ENCODE measurements at places on chromosomes 5 and 9. TPM values are rescaled to one million over a fixed set of nuclear protein-coding genes. Genes with fewer than 3 reads are reported as not detected.

AIF1L gene
- 0.72 TPM for total RNA-seq

SPRY4 gene
- 23.7 TPM for total RNA-seq

CCNO gene
- total RNA-seq, result 2.6 TPM

OR13C8 gene
- total RNA-seq, result not detected

FAM169A gene
- 0.36 TPM for total RNA-seq

EDIL3 gene
- 45.8 TPM for total RNA-seq

ANKRA2 gene
- total RNA-seq, result 19.5 TPM

PDZD2 gene
- under 0.01 TPM for total RNA-seq

DNA sequence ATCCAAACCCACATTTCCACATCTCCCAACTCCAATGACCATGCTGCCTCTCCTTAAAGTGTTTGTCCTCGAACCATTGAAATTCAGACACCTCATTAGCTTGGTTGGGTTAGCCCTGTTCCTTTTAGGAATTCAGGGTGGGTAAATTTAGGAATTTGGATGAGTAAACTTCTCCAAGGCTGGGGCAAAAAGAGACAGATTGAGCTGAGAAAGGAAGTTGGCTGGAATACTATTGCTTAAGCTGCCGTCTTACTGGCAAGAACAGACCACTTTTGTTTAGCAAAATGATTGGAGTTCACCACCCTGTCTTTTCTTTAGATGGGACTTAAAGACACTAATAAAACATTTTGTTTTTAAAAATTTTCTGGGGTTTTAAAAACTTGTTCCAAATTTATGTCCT lies 143.6 kb upstream of the GDNF start:
- DNase-seq, result peak; percentile 16

- DNase-seq, result peak; percentile 70
Observed at GRCh38 chr5:179393078-179393477, 47.8 kb upstream of the ADAMTS2 start.

GRCh38 chr5:156340893-156341292 lies 13.9 kb downstream of the SGCD start:
- no peak for DNase-seq

DNA sequence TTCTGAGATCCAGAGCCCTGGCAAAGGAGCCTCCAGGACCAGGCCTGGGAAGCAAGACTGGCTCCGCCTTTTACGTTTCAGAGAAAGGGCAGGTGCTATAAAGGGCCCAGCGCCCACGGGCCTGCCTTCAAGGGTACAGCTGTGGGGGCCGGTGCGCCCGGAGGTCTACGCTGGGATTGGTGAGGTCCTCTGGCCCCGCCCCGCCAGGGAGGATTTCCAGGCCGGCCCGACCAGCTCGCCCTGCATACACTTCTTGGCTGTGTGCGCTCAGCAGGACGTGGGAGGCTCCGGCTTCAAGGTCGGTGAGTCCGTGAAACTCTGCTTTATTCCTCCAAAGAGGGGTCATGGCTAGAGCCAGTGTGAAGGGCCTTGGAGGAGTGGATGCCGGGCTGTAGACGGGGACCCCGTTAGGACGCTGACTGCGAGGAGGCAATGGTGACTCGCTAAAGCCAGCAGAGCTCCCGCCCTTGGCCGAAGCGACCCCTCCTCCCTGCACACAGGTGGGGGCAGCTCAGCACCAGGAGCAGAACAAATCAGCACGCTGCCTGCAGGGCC lies at the start of gene CKMT2:
CKMT2 (plus strand) TSS at position 243 of the 555 bp plus-strand sequence. CDS start 17,811 bp downstream, outside the sequence.
- no peak for DNase-seq

- DNase-seq, result no peak
Observed at GRCh38 chr5:156121234-156121633, 205.7 kb upstream of the SGCD start.

DNA sequence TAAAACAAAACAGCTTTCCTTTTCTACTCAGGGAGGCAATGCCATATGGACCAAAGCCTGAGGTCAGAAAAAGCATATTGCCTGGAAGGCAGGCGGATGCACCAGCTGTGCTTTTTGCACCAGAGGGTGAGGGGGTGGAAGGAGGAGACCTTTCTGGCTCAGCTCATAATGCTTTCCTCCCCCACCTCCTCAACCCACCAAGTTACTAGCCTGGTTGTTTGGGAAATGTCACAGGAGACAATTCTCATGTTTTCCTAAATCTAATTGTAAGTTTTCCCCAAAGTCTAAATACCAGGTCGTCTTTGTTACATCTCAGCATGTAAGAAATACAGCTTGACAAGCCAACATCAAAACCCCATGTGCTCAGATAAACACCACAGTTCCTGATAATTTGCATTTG lies 72.6 kb upstream of the DMRTA1 start:
- DNase-seq, result no peak

- peak; percentile 98 for DNase-seq
Observed at GRCh38 chr5:135242021-135242865, 156.8 kb downstream of the MACROH2A1 start.

DNA sequence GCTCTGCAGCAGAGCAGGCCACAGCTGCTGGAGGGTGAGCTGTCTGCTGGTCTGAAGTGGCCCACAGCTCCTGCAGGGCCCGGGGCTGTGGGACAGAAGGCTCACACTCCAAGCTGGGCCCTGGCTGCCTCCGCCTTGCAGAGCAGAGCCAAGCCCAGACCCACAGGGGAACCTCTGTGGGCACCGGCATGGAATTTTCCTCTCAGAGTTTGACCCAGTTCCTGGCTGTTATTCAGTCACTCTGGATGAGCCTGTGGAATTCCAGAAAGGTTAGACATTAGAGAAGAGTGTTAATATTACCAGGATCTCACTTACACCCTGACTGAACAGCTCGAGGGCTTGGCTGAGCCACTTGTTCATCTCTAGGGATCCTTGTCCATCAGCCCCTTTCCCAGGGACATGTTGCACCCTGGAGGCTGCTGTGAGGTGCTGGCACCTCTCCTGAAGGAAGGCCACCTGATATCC lies 17.5 kb downstream of the IL9 start:
- DNase-seq, result peak; percentile 9

GRCh38 chr9:16602494-16602893 lies 268.0 kb downstream of the BNC2 start:
- no peak for DNase-seq

DNA sequence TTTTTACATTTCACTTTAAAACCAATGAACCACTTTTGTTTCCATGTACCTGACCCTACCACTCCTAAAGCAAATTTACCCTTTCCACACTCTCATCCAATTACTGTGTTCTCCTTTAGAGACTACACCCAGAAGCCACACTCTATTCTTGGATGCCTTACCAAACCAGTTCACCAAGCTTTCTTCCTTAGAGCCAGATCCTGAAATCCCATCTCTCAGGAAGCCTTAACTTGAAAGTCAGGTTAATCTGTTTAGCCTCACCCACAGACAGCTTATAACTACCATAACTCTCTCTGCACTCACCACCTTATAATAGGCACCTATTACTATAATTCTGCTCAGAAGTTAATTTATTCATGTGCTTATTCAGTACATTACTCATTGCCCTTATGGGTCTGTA lies 4.3 kb downstream of the CSNK1A1 start:
- DNase-seq, result no peak

- no peak for DNase-seq
Observed at GRCh38 chr5:21221616-21222015, 1233.6 kb upstream of the CDH18 start.

DNA sequence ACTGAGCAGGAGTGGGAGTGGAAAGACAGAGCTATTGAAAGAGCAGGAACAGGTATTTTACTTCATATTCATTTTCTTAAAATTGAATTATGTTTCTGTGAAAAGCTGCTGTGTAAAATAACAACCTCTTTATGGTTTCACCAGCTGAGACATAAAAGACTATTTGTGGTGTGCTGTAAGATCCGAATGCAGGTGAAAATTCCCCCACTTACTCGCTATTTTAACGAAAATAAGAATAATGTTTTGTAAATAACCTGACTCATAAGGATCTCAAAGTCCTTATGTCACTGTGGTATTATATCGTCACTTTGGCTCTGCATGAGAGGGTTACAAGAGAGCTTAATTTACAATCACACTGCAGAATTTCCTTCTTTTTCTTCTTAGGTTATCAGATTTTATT lies 65.3 kb upstream of the NFIB start:
- DNase-seq, result no peak

DNA sequence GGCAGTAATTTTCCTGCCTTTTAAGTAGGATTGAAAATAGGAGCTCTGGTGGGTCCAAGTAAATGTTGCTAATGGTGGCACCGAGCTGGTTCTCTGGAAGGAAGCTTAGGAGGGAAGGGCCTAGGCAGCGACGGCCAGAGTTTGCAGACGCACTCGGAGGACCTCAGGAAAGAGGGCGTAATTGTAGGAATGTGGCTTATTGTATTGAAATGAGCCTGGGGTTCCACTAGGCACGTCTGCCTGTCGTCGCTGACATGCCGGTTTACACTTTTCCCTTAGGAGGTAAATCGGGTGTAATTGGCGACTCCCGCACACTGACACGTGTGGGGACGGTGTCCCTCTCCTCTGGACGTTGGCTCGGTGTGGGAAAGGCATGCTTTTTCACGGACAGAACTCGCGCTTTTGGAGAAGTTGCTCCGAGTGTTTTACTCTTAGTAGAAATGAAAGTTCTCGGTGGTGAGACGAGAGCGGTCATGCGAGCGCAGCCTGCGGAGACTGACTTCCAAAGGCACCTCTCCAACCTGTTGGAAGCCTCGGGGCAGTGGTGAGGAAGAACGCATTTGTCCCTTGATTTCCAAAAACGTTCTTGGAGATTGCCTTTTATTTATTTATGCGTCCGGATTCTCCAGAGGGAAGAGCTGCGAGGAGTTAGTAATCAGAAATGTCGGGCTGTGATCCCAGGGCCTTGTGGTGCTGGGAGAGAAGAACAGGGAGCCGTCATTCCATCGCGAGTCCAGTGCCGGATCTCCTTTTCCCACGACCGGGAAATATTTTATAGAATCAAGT lies 1.3 kb downstream of the NR4A3 start:
- DNase-seq, result peak; percentile 41

DNA sequence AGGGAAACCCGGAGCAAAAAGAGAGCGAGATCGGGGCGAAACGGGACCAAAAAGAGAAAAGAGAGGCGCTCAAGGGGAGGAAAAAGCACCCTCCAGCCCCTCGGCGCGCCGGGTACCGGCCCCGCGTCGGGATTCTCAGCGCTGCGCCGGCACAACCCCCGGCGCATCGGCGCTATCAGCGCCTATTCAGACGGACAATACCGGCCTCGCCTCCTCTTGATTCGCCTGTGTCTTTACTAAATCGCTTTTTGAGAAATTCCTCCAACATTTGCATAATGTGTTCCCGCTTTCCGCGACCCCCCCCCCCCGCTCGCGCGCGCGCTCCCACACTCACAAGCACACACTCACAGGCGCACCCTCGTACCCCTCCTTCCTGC lies 578 bp downstream of the LHX6 start:
- DNase-seq, result no peak

GRCh38 chr9:80208696-80209095 lies 636.9 kb downstream of the TLE4 start:
- no peak for DNase-seq

DNA sequence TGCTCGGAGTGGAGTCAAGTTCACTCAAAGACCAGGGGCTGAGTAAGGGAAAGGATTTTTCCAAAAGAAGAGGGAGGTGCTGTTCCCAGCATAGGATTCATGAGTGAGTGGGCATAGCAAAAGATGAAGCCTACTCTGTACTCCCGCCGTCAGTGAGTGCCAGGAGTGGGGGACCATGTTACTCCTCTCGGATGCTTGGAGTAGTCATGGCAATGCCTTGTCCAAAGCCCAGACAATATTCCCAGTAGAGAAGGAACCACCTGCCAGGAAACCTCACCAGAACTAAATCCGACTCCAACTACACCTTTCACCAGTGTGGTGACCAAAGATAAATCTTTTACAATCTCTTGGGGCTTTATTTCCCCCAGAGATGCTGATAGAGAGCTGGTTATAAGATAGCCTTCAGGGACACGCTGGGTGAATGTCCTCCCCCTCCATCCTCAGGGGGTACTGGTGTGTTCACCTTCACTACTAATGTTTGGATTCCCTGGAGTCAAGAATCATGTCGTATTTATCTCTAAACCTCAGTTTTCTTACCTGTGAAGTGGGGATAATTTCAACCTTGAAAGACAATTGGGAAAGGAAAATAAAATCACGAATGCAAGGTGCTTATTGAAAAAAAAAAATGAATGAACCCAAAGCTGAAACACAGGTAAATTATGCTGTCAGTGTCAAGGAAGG lies 165.2 kb downstream of the NSG2 start:
- no peak for DNase-seq

- no peak for DNase-seq
Observed at GRCh38 chr5:141934099-141934844, 10.6 kb downstream of the DELE1 start.

GRCh38 chr9:123216251-123216797 lies 52.1 kb downstream of the STRBP start:
- no peak for DNase-seq

GRCh38 chr5:127564002-127564769 lies 46.7 kb downstream of the PRRC1 start:
- peak; percentile 48 for DNase-seq

DNA sequence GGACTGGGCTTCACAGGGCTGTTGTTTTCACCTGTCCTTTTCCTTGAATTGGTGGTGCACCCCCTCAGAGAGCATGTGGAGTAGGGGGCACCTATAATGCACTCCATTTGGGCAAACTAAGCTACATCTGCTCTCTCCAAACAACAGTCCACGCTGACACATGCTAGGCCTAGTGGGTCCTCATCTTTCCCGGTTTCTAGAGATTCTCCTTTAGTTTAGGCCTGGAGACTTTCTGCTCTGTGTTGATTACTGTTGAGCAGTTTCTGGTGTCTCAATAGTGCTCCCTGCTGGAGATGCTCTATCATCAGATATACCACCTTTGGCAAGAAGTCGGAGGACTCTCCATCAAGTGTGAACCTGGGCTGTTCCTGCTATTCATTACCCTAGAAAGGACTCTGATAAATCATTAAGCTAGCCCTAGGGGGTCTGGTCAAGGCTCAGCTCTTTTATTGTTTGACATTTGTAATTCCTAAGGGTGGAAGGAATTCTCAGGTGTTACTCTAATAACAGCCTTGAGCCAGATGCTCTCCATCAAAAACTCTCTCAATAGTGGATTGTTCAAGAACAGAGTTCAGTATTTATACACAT lies 64.0 kb upstream of the FYB1 start:
- DNase-seq, result peak; percentile 62

Data from RPMI7951 (cell line).